ENCODE measurements at places on chromosomes 12 and 14.

DNA sequence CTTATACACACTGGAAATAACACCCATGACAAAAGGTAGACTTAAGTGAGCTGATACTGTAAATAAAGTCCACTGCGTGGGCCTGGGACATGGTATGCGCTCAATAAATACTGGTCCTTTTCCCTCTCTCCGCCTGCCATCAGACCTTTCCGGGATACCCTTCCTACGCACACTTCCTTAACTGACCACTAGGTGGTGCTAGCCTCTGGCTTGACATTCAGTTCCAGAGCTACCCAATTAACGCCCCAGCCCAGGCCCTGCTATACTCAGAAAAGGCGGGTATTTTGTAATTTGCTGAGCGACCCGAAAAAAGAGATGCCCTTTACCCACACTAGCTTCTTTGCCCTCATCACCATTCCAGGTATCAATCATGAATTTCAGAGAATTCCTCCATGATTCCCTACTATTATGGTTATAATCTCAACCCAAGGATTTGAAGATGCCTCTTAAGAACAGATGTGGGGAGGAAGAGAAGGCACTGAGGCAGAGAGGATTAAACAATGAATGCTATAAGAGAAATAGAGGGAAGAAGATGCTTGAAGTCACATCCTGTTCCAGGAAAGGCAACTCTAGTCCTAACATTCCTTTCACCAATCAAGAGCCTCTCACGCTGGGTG, 3.9 kb upstream of the LRP1 start:
- no peak for DNase-seq

DNA sequence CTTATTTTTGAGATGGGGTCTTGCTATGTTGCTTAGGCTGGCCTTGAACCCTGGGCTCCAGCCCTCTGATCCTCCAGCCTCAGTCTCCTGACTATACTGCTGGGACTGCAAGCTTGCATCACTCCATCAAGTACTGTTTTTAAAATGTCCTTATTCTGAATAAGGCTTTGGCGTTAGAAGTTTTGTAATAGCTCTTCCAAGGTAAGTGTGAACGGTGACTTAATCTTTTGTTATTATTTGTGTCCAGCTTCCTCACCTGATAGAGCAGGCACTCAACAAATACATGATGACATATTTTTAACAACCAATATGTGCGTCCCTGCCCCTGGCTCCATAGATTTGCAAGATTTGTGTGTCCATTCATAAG, 1.4 kb downstream of the C1RL start:
- DNase-seq, result no peak

- DNase-seq, result no peak
These were observed 403.3 kb upstream of the PRICKLE1 start for GRCh38 chr12:42992826-42993225.

DNA sequence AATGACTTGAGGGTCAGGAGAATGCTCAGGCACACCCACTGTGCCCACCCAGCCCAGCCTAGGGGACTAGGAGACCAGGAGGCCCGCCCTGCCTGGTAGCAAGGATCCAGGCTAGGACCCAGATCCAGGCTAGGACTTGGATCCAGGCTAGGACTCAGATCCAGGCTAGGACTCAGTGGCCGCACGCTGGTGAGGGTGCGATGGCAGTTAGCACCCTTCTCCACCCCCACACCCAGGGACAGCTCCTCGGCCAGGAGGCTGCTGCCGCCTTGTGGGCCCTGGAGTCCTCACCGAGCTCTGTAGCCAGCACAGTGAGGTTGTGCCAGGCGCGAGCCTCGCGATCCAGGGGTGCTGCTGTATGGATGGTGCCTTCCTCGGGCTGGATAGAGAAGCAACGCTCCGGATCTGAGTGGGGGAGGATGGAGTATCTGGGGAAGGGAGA, 5.1 kb downstream of the CDH24 start:
- no peak for DNase-seq

DNA sequence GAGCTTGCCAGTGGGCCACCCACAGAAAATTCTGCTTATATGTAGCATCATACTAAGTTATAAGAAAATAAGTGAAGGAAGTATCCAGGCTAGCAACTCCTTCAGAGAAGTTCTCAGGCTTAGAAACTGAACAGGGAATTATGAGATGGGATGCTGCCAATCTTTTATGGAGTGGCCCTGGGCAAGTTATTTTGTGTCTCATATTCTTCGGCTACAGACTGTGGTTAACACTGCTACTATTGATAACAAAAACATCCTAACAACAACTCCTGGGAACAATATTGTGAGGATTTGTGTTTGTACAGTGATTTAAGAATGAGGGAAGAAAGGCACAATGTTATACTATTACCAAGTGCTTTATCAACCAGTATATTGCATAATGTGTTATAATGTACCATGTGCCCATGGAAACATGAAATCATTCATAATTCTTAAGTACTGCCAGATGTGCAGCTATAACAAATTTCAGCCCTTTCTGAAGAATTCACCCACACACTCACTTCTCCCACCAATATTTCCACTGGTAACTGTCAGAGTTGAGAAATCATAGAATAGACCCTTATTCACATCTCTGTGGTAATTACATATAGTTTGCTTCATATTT, 113.3 kb upstream of the SOX5 start:
- DNase-seq, result no peak

- no peak for DNase-seq
These were observed 24.7 kb downstream of the ABCD4 start for GRCh38 chr14:74278080-74278479.

DNA sequence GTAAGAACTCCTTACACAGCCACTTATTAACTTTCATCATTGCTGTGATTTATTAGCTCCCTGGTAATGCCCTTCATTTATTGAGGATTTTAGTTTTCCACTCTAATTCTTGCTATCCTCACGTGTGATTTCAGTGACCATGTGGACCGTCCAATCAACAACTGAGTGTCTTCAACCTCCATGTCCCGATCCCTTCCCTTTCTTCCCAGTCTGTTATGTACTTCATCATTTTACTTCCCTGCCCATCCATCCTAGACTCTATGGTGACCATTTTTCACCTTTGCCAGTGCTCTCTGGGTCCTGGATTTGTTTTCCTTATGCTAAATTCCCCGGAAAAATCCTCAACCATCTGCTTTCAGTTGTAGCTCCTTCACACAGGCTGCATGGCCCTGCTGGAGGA, 111.0 kb downstream of the MSRB3 start:
- no peak for DNase-seq

DNA sequence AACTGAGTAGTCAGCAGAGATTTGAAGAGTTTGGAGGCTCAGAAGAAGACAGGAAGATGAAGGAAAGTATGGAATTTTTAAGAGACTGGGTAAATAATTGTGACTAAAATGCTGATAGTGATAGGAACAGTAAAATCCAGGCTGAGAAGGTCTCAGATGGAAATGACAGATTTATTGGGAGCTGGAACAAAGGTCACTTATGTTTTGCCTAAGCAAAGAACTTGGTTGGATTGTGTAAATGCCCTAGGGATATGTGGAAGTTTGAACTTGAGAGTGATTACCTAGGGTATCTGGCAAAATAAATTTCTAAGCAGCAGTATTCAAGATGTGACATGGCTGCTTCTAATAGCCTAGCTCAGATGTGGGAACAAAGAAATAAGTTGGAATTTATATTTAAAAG, 180.9 kb downstream of the TRHDE start:
- no peak for DNase-seq

DNA sequence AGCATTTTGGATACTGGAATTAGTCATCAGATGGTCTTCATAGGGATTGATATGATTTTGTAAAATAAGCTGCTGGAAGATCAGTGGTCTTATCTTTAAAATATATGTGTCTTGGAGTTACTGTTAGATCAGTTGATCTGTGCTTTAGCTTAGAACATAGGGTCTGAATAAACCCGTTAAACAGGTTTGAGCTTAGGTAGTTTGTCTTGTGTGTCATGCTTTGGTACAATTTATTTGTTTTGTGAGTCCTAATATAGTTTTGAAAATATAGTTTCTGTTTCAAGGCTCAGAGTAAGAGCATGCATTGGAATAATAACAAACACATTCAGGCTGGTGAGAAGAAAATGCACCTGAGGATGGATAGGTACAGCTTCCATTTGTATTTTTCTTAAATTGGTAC, 505.0 kb downstream of the SLC16A7 start:
- no peak for DNase-seq

DNA sequence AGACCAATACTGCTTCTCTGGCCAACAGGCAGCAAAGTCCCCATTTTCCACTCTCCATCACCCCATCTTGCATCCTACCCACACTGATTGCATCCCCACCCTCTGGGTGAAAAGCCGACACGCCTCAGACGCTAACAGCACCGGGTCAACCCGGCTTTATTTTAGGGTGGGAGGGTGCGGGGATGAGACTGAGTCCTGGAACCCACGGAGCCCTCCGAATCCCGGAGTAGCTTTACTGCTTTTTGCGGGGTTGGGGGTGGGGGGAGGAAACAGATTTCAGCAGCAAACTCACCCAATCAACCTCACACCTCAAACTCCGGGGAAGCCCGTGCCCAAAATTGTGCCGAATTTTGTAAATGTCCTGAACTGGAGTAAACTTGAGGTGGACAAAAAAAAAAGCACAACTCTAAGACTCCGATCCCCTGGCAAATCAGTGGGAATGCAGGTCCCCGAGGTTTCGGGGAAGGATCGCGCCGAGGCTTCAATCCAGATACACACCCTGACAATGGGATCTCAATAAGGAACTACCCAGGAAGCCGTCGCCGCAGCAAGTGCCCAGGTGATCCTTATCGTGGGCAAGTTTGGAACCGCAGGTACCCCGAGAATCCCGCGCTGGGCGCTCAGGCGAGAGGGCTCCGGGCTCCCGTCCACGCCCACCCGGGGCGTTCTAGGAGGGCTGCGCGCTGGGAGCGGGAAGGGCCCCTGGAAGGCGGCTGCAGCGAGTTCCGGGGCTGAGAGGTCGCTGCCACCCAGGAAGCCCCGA, 1.1 kb downstream of the GCH1 start:
- no peak for DNase-seq

GRCh38 chr14:90567991-90568390, 171.2 kb downstream of the CALM1 start:
- DNase-seq, result no peak

DNA sequence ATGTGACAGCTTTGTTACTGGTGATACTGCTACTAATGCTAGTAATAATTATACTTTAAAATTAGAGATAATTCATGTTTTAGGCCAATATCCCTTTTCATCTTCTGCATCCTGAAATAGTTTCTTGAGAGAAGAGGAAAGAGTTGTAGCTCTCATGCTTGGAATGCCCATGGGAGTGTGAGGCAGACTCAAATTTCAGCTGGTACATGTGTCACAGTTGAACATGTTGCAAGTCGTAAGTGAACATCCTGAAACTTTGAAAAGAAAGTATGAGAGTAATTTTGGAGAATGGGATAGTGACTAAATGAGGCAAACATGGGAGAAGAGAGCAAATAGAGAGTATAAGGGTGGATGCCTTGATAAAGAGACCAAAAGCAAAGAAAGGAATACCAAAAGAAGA, 168.0 kb downstream of the TMTC3 start:
- no peak for DNase-seq

DNA sequence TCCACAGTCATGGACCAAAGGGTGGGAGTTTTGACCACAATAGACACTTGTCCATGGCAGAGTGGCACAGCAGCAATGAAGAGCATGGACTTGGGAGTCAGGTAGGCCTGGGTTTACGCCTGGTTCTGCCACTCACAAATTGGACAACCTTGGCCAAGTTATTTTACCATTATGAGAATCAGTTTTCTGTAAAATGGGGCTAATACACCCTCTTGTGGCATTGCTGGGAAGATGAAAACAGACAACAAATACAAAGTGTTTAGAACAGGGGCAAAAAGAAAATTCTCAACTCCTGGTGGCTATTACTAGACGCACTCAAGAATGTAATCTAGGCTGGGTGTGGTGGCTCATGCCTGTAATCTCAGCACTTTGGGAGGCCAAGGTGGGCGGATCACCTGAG, 2.6 kb downstream of the C12orf43 start:
- DNase-seq, result no peak

- DNase-seq, result no peak
These were observed 1.3 kb upstream of the EMP1 start for GRCh38 chr12:13195250-13195649.

DNA sequence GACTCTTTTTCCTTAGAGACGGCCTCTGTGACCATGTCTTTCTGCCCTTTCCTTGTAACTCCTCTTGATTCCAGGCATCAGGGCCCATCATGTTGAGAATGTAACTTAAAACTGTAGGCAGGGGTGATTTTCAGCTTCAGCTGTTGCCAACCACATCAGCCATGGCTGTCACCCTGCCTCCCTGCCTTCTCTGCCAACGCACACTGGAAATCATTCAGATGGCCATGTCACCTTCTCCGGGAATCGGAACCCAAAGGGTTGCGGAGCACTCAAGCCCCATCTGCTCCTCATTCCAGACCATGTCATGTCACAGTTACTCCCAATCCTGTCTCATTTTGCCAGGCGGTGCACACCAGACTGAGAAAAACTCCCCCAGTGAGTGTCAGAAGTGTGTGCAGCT, 72.1 kb downstream of the EMP1 start:
- DNase-seq, result no peak

- no peak for DNase-seq
These were observed 5.7 kb downstream of the RAB35 start for GRCh38 chr12:120110550-120111501.

DNA sequence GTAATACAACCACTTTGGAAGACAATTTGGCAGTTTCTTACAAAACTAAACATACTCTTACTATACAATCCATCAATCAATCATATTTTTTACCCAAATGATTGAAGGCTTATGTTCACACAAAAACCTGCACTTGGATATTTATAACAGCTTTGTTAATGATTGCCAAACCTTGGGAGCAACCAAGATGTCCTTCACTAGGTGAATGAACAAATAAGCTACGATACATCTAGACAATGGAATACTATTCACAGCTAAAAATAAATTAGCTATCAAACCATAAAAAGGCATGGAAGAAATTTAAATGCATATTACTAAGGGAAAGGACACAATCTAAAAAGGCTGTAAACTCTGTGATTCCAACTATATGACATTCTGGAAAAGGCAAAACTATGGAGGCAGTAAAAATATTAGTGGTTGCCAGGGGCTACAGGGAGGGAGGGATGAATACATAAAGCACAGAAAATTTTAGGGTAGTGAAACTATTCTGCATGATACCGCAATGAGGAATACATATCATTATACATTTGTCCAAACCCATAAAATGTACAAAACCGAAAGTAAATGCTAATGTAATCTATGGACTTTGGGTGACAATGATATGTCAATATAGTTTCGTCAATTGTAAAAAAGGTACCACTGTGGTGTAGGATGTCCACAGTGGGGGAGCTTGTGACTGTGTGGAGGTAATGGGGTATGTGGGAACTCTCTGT, 70.5 kb downstream of the GPR65 start:
- no peak for DNase-seq

All from retinal pigment epithelial cell (primary cell).